NCI-H1105 treated with DMSO at 0.1 percent for 48 hours (cell line): ENCODE measurements at places on chromosomes 7 and 10.

DNA sequence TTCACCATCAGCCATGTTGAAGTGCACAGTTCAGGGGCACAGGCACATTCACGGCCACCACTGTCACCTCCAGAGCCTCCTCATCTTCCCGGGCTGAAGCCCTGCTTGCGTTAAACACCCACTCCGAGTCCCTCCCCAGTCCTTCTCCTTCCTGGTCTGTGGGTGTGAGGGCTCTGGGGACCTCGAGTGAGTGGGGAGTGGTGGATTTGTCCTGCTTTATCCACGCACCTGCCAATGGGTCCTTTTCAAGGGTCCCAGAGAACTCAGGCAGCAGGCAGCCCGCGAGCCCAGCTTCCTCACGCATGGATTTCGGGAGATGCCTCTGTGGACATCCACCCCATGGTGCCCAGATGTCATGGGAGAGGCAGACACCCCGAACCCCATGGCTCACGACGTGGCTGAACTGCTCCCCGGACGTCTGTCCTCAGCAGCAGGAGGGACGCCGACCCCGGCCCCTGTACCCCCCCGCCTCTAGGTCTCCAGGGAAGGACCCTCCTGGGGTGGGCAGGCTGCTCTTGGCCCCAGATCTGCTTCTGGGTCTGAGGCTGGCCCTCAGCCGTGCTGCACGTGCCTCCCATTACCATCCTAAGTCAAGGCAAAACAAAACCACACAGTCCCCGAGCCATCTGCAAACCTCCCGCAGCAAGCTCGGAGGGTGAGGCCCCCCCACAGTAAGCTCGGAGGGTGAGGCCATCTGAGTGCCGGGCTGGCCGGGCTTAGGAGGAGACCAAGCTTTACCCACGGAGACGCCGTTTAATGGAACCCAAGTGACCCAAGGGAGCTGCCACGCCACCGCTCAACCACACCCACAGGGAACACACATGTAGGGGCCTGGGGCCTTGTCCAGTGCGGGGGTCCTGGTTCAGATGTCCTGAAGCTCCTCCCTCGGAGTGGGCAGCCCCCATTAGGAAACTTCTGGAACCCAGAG lies 9.0 kb downstream of the CYP2W1 start:
- DNase-seq: no peak

DNA sequence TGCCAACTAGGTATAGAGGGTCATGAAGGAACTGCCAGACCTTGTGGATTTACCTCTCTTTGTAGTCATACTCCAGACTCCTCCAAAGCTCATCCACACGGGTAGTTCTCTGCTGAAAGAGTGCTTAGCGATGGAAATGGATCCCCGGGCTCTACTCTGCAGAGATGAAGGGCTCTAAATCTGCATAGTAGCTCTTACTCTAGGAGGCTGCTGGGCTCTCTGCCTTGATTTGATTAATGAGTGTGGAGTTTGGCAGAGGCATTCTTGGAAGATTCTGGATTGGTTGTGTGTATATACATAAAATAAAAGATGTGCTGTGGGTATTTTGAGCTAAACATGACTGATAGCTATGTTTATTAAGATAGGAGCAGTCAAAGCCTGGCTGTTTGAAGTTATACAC lies 21.3 kb upstream of the CPXM2 start:
- DNase-seq: peak; percentile 3

- DNase-seq: no peak
Measured at GRCh38 chr10:30861221-30861620, 170.4 kb downstream of the ZNF438 start.

DNA sequence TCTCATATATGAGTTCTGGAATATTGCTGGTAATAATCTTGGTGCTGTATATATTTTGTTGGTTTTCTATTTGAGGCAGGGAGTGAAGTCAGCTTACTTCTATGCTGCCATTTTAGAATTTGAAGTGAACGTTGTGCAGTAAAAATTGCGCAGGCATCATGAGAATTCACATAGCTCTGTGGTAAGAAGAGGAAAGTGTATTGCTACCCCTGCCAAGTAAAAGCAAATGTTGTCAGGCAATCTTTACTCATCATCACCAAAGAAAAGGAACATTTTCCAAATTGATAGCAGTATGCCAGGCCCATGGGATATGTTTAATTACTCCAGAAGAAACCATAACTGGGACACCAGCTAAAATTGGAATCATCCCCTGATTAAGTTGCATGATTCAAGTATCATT lies 13.4 kb downstream of the FEZF1 start:
- no peak for DNase-seq

GRCh38 chr10:29634764-29635625 lies at the start of gene SVIL:
Gene SVIL, minus strand, starts transcription at chr10:29634971. Its CDS starts 79,913 bp downstream, at chr10:29555058.
- DNase-seq: no peak

DNA sequence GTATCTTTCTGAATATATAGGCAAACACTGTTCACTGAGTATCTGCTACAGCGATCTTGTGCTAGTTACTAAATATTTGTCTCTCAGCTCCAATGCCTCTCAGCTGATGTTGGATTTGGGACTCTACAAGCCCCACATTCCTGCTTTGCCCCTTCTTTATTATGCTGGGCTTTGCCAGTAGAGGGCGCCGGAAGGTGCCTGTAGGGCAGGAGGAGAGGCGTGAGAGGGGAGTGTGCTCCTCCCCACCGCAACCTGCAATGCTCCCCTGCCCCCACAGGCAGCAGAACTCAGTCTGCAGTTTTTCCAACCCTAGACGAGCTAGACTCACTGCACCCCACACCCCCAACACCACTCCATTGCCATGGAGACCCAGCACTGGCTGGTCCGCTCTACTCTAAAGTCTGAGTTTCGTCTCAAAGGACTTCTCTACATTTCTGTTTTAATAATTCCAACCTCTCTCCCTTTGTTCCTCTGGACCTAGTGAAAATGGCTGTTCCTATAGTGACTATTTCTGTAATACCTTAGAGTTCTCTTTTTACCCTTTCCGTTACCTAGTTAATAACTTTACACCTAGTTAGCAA lies 337.6 kb downstream of the CCSER2 start:
- no peak for DNase-seq
